Fibroblast of upper back skin (primary cell): ENCODE measurements at places on chromosomes 11 and 22.

- DNase-seq = peak; percentile 91
Measured at GRCh38 chr11:19978668-19979518, 181.4 kb downstream of the DBX1 start.

DNA sequence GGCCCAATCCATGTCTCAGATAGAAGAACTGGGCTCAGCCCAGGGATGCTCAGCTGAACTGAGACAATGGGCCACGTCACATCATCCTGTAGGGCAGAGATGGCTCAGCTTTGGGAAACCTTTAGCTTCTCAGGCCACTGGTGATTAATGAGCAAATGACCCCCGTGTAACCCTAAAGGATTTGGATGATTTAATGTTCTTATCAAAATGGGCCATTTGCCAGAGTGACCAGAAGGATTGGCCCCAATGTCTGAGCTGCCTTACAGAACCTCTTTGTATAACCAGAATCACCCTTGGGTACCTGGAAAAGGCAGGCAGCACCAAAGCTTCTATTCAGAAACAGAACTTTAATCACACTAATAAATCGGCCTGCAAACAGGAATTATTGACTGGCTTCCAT is 73.7 kb downstream of the ABTB2 start:
- DNase-seq = no peak

DNA sequence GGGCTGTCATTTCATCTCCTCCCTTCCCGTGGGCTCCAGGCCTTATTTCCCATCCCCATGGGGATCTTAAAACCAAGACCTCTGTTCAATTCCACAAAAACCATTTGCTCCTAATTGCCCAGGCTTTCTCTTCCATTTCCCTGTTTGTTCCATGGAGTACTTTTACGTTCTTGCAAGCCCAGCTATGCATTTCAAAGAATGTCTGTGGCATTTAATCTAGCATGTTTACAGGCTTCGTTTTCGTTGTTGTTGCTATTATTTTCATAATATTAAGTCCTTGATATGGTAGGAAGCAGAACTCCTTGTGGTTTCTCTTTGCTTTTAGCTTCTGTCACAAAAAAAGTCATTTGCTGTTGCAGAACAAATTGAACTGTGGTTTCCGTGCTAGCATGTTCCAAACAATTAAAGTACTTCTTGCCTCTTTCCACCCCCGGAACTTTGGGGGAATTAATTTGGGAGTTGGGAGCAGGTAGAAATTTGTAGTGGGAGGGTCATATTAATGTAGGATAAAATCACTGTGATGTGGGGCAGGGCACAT is 68.1 kb upstream of the SLC22A12 start:
- no peak for DNase-seq

GRCh38 chr11:117319214-117319840 is 3.3 kb upstream of the BACE1 start:
- peak; percentile 68 for DNase-seq

- DNase-seq = no peak
Measured at GRCh38 chr22:39593066-39593930, 22.7 kb downstream of the CACNA1I start.
